ENCODE measurements at places on chromosomes 5 and 9. TPM values are rescaled to one million over a fixed set of nuclear protein-coding genes. Genes with fewer than 3 reads are reported as not detected.

- DNase-seq, result no peak
Observed at GRCh38 chr9:6845880-6846279, 88.1 kb downstream of the KDM4C start.

- peak; percentile 16 for DNase-seq
Observed at GRCh38 chr9:133167096-133167730, 3.5 kb upstream of the GBGT1 start.

GRCh38 chr5:165569551-165569950 is 2064.1 kb downstream of the MAT2B start:
- no peak for DNase-seq

DNA sequence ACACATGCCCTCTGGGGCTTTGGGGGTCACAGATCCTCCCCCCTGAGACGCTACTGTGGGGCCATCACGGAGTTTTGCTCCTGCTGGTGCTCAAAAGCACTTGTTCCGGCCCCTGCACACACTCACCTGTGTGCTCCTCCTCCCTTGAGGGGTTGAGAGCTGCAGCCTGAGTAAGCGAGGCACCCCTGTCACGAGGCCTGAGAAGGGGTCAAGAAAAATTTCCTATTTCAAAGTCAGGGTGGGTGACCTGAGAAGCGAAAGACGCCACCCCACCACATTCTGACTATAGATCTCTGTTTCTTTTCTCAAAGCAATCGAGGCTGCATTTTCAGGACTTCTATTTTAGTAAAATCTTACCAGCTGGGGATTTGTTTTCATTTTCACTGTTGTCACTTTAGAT is 138.5 kb downstream of the DCP2 start:
- DNase-seq, result no peak

DNA sequence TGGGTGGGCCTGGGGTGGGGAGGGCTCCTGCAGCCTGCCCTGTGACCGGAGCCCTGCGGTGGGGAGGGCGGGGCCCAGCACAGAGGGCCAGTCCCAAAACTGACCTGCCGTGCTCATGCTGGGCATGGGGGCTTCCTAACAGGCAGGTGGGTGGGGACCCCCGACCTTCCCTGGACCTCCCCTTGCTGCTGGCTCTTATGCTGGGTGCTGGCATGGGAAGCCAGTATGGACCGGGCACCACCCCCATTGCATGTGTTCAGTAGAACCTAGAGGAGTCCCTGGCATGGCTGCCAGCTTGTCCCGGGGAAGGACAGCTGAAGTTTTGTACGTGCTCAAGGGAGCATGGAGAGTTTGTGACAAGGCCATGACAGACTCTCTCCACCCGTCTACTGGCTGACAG is 37.1 kb downstream of the WNK2 start:
- no peak for DNase-seq

DNA sequence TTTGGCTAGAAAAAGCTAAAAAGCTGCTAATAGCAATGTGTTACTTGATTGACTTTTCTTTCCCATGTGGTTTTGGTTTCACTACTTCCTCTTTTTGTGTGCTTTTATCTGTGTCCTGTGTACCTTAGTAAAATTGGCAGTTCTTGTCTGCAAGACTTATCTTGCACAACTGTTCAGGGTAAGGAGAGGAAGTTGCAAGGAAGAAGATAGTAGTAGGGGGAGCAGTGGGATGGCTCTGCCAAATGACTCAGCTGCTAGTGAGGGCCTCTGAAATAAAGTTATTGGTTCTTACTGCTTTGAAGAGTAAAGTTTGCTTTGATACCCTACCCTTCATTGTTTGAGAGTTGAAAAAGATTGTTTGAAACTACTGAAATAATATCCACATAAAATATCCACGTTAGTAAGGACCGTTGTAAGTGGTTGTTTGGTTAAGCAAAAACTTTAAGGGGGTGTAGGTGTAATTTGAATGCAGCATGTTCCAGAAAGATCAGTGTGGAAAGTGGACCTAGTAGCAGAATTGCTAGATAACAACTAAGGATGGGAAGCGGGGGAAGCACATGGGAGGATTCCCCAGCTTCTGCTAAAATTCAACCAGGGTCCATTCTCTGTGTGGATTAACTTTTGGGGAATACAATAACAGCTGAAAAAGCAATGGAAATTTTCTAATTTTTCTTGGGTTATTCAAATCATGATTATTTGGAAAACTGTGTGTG is 123.5 kb downstream of the SCAMP1 start:
- DNase-seq, result no peak

DNA sequence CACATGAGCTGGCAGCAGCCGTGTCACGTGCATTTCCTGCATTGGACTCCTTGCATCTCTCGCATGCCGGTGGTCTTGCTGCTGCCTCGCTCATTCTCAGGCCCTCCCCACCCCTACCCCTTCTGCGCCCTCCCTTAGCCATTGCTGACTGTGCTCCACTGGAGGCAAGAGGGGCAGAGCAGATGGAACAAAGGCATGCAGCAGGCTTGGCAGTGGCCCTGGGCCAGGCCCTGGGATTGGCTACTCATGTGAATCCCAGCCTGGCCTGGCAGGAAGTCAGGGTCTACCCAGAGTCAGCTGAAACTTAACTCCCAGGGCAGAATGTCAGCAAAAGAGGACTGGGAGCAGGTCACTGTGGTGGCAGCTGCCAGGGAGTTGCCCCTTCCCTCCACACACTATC is 62.3 kb downstream of the TSTD2 start:
- DNase-seq, result no peak

DNA sequence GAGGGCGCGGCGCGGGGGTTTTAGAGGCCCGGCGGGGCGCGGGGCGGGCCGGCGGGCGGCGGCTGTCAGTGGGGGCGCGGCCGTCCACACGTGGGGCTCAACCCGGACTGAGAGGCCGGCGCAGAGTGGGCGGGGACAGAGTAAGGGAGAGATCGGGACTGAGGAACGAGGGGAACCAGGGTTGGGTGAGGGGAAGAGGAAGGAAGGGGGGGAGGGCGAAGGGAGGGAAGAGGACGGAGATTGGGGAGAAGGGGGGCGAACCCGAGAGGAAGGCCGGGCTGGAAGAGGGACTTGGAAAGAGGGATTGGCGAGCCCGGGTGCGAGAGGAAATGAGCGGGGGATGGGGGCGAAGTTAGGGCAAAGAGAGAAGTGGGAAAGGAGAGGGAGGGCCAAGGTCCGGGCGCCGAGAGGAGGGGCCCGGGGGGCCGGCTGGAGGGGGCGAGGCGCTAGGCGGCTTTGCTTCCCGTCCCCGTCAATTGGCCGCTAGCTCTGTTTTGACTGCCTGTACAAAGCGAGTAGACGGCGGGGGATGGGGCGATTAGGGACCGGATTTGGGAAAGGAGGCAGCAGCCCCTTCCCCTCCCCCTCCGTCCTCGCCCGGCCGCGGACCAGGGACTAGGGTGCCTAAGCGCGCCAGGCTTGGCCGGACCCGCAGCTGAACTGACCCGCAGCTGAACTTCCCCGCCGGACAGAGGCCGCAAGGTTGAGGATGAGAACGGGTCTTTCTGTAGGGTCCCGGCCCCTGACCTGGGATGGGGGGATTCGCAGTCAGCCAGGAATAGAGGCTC is 399 bp upstream of the FBN2 start:
- peak; percentile 60 for DNase-seq

DNA sequence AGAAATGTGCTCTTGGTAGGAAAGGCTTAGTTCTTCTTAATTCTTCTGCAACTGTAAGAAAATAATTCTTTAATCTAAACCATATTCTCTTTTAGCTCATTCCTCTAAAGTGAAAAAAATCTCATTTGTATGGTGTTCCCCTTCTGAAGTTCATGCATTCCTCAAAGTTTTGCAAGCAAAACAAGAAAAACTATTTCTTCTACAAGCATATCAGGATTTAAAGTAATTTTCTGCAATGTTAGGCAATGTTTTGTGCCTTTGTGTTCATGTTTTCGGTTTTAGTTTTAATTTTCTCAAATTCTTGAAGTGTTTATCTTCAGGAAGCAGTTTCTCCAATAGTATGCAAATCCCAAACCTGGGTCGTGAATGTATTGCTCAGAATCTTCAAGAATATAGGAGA is 12.7 kb upstream of the GPR21 start:
- no peak for DNase-seq

GRCh38 chr9:112404508-112404932 is 24.6 kb downstream of the HSDL2 start:
- DNase-seq, result no peak

FRMPD1 gene
- 0.06 TPM for total RNA-seq

C9orf50 gene
- not detected for total RNA-seq

TRPM3 gene
- 0.15 TPM for total RNA-seq

DNA sequence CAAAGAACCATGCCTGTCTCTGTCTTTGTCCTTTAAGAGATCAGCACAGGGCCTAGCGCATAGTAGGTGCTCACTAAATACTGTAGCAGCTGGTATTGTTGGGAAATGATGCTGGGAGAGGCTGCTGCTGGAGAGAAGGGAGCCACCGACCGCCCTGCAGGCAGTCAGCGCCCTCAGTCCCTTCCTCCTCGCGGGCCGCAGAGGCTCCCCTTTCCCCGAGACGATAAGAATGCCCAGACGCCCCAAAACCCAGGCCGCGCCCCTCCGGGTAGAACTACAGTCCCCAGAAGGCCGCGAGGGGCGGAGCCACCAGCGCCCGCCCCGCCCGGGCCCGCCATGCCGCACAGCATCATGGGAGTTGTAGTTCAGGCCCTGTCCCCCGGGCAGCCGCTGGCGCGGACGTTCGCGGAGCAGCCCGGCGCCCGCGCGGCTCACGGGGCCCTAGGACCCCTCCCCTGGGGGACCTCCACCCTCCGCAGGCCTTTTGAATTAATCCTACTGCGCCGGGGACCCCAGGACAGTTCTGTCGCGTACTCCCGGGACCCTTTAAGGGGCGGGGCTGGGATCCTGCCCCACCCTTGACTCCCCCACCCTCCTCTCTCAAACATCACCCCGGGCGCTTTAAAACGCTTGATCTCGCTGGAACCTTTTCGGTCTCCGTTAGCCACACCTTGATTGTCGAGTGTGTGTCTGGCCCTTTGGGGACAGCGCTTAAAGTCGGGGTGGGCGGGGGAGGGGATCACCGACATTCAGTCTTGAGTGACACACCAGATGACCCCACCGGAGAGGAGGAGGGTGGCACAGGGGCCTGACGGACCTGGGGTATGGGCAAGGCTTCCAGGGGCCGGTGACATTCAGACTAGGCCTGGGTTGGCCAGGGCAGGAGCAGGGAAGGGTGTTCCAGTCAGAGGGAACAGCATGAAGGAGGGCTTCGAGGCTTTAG is 24.8 kb upstream of the IER5L start:
- DNase-seq, result peak; percentile 90

SLC31A2 gene
- 74.8 TPM for total RNA-seq

NR2F1 gene
- 42.6 TPM for total RNA-seq

GRCh38 chr9:71285191-71285656 is 163.8 kb upstream of the TRPM3 start:
- DNase-seq, result no peak

DNA sequence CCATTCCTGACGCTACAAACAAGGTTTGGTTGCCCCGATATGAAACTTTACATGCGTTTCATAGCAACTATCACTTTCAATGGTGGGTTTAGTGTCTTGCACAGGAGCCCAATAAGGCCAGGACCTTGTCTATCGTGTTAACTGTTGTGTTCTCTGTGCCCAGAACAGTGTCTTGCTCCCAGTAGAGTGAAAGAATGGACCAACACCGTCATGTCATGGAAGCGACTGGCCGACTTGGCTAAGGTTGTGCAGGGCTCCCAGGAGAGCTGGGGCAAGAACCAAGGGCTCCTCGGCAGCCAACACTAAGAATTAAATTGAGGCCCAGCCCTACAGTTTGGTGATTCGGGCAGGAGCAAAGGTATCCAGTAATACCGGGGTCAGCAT is 498 bp upstream of the ARHGEF37 start:
- DNase-seq, result no peak

DNA sequence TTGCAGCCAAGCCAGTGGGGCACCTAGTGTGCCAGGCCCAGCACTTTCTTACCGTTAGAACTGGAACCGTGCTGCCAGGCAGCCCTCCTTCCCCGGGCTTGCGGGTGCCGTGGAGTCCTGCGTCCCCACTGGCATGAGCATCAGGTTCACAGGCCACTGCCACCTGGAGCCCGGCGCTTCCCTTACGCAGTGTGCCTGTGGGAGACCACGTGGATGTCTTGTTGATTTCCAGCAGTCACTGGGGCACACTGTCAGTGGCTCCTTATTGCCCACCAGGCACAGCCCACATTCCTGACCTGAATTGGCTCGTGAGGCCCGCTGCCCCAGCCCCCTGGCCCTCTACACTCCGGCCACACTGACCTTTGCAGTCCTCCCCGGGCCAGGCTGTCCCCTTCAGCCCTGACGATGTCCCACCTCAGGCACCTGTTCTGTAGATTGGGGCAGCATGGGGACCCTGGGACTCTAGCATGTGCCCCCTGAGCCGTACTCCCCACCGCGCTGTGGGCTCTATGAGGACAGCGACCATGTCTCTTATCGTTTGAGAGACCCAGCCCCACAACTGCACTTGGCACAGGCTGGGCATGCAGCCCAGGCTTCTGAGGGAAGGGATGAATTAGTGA is 10.4 kb upstream of the CEL start:
- DNase-seq, result no peak

DNA sequence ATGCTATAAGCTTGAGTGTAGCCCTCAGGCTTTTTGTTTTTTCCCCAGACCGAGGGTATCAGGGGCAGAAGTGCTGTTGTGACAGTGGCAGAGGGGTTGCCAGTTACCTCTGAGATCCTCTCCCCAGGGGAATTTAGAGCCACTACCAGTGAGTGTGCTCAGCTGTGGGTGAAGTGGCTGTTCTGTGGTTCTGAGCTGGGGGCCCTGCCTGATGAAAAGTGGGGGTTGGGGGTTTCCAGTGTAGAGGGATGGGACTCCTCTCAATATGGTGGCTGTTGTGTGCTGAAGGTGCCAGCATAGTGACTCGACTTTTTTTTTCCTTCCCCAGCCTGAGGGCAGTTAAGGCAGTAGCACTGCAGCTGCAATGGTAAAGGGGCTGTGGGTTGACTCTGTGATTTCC is 506.7 kb downstream of the TMEM232 start:
- DNase-seq, result no peak

DNA sequence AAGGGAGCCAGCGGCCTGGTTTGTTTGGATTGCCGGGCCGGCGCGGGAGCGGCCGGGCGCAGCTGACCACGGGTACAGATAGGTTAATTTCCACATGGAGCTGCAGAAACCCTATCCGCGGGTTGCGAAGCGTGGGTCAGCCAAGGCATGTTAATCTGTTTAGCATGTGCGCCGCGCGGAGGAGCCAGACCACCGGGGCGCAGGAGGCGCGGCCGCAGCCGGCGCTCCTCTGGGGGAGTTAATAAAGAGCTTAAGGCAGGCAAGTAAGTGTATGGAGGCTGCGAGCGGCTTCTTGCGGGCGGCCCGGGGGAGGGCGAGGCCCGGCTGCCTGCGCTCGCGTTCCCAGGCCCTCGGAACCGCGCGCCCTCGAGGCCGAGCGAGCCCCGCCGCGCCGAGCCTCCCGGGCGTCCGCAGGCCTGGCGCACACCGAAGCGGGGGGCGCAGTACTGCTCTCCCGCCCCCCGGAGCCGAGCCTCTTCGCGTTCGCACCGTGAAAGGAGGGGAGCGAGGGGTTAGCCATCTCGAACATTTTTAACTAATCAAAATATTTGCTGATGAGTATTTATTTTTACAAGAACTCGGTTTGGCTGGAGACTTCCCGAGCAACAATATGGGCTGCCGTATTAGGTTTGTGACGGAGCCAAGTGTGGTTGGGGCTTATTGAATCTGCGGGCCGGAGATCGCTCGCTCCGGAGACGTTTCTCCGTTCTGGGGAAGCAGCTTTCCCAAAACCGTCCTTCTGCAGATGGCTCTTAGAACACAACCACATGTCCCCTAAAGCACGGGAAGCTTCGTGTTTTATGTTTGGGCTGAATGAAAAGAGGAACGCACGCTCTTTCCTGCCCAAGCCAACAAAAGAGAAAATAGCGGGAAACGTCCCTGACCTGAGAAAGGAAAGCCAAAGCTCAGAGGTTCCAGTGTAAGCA is 28.8 kb downstream of the FOXD1 start:
- no peak for DNase-seq

GRCh38 chr5:116009806-116010205 is 22.5 kb upstream of the ARL14EPL start:
- no peak for DNase-seq

TNFAIP8 gene
- 29.5 TPM for total RNA-seq
